CD4-positive, alpha-beta T cell treated with Interleukin-15 for 4 hours (primary cell): ENCODE measurements at places on chromosomes 11 and 22.

DNA sequence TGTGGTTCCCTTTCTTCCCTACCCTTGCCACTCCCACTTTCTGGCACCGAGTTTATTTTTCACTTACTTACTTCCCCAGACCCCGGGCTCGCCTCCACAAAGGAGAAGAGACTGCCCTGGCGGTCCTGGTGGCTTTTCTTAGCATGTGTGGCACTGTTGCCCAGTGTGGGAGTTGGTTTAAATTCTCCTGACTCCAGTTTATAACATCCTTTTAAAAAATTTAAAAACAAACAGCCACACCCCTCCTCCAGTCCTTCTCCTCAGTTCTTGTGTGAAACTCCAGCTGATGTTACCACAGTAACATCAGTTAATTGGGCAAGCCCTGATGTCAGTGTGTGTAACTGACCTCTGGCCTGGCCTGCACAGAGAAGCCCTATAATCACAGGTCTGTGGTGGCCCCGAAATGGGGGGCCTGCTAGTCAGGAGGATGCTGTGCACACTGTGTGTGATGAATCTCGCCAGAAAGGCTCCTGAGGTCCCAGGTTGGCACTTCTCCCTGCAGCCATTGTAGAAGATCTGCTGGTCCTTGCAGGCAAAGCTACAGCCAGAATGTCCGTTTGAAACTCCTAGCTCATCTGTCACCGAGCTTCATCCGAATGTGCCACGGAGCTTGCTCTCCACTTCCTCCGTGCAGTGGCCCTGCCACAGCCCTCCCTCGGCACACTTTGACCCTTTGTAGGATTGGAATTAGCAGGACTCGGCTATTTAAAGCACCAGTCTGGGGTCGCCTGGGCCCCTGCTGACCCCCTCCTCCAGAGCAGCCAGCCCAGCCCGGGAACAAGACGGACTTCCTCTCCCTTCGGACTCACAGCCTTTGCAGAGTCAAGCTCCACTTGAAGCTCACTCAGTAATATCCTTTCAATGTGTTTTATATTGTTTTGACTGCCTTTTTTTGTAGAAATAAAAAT is 7.6 kb downstream of the YDJC start:
- no peak for DNase-seq

DNA sequence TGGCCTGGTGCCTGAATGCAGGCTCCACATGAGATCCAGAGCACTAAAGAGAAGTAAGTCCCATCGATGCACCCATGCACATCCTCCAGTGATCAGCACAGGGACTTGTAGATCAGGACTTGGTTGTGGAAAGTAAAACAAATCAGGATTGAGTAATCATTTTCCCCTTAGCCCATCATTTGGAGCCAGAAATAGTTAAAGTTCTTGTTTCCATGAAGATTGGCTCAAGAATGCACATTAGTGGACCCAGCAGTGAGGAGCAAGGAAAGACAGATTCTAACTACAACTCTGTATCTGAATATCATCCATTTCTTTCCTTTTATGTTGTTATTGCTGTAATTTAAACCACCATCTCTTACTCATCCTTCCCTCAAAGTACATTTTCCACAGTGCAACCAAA is 19.1 kb downstream of the CCDC83 start:
- no peak for DNase-seq

- DNase-seq, result no peak
These were observed 1084.9 kb downstream of the BRD1 start for GRCh38 chr22:48742556-48743343.

- DNase-seq, result no peak
These were observed 36.3 kb upstream of the PPARA start for GRCh38 chr22:46113910-46114517.

- DNase-seq, result no peak
These were observed 64.8 kb downstream of the APOL1 start for GRCh38 chr22:36317658-36318271.

GRCh38 chr22:25354456-25354855 is 135.0 kb downstream of the CRYBB2 start:
- DNase-seq, result no peak

DNA sequence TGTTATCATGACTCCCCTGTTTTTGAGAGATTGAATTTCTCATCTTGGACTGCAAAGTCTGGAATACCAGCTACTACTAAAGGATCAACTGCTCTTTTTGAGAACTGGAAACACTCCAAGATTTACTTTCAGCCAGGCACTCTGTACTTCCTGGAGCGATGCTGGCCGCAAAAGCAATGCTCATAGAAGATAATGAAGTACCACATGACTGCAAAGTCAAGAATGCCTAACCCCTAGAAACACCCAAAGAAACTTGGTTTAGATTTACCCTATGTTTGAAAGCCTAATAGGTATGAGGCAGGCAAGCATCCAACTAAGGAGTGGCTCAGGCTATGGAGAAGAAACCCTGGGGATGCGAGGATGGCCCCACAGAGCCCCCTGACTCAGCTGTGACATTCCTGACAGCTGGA is 47.7 kb upstream of the ARHGAP20 start:
- no peak for DNase-seq

DNA sequence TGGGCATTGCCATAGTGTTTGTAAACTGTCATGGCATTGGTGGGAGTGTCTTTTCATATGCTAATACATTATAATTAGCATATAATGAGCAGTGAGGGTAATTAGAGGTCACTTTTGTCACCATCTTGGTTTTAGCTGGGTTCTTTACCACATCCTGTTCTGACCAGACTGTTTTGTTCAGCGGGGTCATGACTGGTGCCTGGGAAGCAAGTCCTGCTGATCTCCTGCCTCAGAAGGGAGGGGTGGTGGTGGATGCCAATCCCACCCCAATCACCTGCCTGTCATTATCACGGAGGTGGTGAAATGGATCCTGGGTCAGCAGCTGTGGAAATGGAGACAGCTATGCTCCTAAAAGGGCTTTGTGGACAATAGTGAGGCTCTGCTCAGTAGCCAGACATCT is 31.2 kb downstream of the IL18 start:
- DNase-seq, result no peak

DNA sequence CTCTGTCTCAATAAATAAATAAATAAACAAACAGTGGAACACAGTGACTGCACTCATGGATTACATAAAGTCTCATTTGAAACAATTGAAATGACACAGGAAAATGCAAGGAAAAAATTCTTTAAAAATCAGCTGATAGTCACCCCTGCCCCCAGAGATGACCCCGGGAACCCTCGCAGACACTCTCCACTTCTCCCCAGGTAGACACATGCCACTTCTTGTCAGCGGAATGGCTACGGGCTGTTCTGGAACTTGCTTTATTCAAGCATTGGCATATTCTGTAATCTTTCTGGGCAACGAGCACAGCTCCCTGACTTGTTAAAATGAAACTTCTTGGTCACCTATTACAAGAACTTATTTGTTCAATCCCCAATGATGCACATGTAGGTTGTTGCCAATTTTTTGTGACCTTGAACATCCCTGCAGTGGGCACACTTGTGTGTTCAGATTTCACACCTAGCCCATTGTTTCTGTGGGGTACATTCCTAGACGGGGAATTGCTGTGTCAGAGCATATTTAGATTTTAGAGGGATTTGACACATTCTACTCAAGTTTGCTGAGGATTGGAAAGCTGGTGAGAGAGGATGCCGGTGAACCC is 32.8 kb downstream of the MYEOV start:
- no peak for DNase-seq

GRCh38 chr11:63882555-63883242 is 34.3 kb downstream of the RCOR2 start:
- DNase-seq, result peak; percentile 39

- DNase-seq, result peak; percentile 73
These were observed at the start of gene HTATIP2 for GRCh38 chr11:20363500-20364340. TSS of gene HTATIP2 (plus strand) at chr11:20363714. CDS start at chr11:20364238, 524 bp downstream.

GRCh38 chr11:111836721-111837120 is 34.7 kb downstream of the ALG9 start:
- DNase-seq, result no peak

GRCh38 chr22:22182218-22182989 is 62.2 kb upstream of the VPREB1 start:
- DNase-seq, result no peak

DNA sequence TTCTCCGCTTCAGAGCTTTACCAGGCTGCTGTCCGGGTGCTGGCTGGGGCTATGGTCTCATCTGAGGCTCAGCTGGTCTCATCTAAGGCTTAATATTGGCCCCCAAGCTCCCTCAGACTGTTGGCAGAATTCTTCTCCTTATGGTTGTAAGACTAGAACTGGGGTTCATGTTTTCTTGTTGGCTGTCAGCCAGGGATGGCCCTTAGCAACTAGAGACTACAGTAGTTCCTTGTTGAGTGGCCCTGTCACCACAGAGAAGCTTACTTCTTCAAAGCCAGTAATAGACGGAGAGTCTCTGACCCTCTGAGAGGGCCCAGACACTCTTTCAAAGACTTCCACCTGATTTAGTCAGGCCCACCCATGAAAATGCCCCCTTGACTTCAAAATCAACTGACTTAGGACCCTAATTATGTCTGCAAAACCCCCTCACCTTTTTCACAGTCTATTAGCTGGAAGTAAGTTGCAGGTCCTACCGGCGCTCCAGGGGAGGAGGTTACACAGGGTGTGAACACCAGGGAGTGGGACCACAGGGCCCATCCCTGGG is 24.2 kb upstream of the TREH start:
- no peak for DNase-seq

DNA sequence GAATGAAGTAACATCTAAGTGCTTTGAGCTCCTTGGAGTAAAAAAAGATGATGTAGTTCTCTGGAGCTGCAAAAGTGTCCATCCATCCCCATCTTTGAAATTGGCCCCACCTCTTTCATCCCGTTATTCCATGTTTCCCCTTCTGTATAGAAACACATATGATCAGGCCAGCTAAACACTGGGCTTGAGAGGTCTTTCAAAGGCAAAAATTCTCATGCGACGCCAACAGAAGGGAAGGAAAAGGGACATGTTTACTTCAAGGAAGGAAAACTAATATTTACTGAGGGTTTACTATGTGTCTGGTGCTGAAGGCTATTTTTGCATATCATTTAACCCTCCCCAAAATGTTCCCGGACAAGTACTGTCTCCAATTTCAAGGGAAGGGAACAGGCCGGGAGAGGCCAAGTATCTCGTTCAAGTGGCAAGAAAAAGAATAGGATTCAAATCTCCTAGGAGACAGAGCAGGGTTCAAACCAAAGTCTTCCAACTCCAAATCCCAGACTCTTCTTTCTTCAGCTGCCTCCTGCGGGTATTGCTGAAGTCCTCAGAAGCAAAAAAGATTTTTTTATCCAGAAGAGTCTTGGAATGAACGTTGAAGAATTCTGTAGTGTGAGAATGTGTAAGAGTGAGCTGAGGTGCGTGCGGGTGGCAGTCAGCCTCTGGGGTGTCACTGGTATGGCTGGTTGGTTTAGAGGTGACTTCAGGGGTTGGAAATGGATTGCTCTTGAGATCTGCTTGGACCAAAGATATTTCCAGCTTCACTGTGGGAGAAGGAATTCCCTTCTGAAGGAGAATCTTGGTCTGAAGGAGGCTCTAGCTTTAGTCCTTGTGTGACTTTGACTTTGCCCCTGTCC is 10.1 kb downstream of the TECTA start:
- DNase-seq, result no peak

DNA sequence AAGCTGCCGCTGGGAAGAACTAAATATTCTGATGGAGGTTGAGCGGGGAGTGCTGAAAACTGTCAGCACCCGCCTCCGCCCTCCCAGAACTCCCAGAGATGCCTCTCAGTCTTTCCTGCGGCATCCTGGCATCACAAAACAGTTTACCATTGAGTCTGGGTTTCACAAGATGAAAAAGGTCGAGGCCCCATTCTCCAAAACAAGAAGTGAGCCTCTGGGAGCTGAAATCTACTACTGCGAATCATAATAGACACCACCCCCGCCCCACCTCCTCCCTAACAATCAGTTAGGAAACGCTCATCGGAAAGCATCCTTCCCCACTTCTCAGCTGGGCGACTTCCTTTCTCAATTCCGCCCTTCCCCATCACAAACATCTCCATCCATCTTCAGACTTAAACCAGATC is 1.0 kb downstream of the SUN2 start:
- DNase-seq, result peak; percentile 41

DNA sequence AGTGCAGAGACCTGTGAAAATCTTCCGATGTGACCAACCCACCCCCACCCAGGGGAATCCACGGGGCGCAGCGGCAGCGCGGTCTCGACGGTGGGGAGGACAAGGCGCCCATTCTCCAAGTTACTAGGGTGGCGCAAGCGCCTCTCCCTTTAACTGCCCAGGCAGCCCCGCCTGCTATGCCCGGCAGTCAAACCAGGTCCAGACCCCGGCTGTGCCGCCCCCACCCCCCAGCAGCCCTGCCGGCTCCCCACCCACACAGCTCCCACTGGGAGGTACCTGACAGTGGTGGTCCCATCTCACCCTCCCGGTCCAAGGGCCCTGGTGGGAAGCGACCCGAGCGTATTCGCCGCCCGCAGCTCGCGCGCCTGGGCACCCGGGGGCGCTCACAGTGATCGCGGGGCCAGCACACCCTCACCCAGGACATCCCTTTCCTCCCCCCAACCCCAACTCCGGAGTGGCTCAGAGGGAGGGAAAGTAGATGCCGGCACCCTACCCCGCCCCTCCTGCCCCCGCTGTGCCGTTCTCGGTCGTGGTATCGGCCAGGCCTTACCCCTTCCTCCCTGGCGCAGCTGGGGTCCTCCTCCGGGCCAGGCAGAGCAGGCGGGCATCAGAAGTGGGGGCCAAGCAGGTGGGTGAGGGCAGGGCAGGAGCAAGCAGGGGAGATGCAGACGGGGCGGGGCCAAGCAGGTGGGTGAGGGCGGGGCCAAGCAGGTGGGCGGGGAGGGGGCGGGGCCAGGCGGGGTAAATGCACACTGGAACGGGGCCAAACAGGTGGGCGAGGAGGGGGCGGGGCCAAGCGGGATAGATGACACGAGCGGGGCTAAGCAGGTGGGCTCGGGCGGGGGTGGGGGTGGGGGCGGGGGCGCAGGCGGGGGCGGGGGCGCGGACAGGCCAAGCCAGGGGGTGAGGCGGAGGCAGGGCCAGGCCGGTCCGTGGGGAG is at the start of gene TRPM5:
TSS of gene TRPM5 (minus strand) at position 634 of the 940 bp plus-strand sequence. CDS start 21,478 bp downstream, outside the sequence.
- peak; percentile 60 for DNase-seq

DNA sequence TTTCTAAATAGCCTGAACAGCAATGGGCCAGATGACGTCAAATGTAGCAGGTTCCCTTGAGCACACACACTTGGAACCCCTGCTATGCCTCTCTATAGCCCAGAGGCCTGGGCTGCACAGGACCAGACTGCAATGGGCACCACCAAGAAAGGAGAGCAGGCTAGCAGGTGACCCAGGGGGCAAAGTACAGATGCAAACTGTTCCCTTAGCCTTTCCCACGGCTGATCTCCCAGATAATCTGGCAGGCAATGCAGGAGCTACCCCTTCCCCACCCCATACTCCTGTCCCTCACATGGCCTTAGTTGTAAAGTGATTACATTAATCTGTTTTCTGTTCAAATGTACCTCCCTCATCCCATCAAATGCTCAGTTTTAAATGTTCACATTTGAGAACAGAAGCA is 41.3 kb downstream of the SMCO4 start:
- no peak for DNase-seq

GRCh38 chr11:102603091-102603490 is 22.0 kb downstream of the MMP20 start:
- DNase-seq, result no peak
